Stimulated activated CD4-positive, alpha-beta T cell treated with anti-CD3 and anti-CD28 coated beads, Interleukin-2, amount 100 ng/mL, for 24 hours (primary cell): ENCODE measurements at places on chromosomes 5 and 9.

- no peak for DNase-seq
These were observed 393.9 kb upstream of the RIOK2 start for GRCh38 chr5:97576956-97577355.

GRCh38 chr5:67350185-67350584 lies 153.6 kb upstream of the CD180 start:
- no peak for DNase-seq

DNA sequence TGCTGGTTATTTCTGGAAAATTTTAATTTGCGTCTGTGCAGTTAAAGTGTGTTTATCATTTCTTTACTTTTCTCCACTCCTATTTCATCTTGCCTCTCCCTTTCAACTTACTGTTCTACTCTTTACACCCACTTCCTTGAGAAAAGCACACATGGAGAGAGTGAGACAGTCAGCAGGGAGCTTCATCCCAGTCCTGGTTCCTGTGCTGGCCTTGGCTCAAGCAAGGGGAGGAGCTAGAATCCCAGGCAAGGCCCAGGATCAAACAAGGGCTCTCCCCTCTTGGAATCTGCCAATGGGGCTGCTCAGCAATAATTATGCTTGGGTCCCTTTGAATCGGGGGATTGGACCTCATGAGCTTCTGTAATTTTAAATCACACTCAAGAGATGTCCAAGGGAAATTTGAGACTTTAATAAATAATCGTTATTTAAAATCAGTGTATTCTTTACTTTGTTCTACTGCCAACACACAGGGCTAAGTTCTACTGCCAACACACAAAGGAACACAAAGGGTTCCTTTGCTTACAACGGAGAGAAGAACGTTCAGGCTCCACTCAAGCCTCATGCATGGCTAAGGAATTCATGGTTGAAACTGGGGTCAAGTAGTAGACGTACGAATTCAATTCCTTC lies 439.3 kb upstream of the DAB2 start:
- no peak for DNase-seq

DNA sequence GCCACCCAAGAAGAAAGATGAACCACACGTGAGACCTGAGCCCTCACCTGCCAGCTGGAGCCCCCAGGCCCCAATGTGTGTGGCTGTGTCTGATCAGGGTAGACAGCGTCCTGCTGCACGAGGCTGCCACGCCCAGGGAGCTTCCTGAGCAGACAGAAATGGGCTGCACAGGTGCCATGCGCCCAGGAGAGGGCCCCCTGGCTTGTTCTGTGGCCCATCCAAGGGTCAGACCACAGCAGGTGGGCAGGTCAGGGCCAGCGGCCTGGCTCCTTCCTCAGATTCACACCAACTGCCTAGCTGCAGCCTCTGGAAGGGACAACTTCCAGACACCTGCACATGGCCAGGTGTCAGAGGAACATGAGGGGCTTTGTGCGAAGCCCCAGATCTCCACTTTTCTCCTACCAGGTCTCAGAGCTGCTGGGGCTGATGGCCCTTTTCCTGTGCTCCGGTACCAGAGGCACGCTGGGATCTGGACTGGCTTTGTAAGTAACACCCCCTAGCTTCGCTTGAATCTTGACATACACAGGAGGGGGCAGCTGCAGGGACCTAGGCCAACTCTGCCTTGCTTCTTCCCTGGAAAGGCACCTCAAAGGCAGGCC lies 10.8 kb downstream of the SARDH start:
- no peak for DNase-seq

GRCh38 chr5:994821-995220 lies 13.8 kb upstream of the NKD2 start:
- no peak for DNase-seq

DNA sequence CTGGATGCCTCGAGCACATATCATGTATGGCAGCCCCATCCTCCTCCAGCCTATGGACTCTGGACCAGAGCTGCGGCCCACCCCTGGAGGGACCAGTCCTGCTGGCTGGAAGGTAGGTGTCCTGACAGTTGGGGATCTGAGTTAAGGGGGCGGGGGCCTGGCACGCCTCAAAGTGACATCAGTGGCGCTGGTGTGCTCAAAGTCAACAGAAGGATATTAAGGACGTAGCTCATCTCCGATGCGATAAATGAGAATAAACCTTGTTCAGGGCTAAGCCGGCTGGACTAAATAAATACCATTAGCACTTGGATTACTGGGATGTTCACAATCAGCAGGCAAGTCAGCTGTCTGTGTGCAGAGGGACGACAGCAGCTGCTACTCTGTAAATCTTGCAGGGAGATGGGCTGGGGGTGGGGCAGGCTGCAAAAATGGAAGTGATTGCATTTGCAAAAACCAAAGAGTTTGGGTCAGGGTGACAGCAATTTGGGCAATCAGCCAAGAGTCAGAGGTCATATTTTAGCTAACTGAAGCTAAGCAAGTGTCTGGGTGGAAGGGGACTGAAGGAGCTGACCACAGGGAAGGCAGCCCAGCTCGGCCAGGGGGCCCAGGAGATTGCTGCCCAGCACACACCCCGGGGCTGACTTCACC lies 80.0 kb upstream of the LRRTM2 start:
- DNase-seq = no peak

DNA sequence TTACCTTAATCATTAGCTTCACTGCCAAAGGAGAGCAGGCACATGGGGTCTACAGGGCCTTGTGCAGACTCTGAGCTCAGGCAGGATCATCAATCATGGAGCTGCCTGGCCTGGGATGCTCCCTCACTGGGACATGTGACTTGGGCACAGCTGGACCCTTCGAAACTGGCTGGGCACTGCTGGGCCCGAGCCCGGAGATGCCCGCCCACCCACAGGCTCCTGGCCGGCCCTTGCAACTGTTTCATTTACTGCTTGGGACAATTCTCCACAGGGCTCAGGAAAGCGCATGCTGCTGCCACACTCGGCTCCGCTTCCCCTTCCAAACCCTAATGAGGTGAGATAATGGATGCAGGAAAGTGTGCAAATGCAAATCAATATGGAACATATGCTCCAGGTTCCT lies 387.5 kb downstream of the TRIM36 start:
- DNase-seq = no peak

- peak; percentile 65 for DNase-seq
These were observed 46.6 kb downstream of the CYFIP2 start for GRCh38 chr5:157312492-157312891.

GRCh38 chr9:6197330-6197729 lies 18.3 kb upstream of the IL33 start:
- no peak for DNase-seq

DNA sequence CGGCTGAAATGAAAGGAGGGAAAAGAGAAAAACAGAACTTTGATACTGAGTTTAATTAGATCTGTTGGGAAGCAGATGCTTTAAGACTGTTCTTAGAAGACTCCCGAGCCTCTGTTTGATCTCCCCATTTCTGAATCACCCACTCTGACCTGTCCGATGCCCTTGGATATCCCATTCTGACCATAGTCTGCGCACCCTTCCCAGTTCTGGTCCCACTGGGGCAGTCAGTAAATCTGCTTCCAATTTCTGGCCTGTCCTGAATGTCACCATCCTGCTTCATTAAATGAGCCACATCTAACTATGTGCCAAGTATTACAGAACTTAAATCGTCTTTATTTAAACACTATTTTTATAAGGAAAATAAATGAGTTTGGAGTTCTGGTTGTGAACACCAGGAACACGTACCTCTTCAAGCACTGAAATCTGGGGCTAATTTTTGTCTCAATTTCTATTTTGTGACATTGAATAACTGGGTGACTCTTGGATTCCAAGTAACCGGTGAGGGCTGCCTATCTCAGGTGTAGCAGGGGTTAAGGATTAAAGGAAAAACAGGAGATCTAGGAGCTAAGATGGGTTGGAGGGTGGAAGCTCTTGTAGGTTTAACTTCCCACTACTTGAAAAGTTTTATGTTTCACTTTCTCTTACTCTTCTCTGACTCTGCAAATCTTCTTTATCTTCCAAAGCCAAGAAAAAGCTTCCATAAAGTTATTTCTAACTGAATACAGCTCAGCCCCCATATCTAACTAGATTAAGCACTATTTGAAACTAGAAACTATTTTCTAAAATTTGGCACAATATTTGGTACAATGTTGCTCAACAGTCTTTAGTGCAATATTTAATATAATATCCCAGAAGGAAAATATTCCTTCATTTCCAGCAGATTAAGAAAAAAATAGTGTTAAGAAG lies 40.1 kb downstream of the ALDH1A1 start:
- no peak for DNase-seq

DNA sequence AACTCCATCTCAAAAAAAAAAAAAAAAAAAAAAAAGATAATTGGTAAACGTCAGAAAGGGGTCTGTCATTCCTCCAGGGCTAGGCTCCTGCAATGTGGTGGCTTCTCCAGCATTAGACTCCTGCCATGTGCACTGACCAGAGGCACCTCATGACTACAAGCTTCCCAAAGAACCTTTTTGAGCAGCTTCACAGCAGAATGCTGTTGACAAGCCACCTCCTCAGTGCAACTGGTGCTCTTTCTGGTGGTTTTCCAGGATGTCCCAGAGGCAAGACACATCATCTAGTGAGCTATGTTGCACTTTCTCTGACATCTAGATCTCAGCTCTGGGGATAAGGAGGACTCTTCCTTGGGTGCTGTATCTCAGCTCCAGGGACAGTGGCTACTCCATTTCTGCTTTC lies 11.6 kb downstream of the RPL37 start:
- DNase-seq = no peak

GRCh38 chr5:174167080-174167910 lies 121.8 kb downstream of the NSG2 start:
- DNase-seq = no peak

DNA sequence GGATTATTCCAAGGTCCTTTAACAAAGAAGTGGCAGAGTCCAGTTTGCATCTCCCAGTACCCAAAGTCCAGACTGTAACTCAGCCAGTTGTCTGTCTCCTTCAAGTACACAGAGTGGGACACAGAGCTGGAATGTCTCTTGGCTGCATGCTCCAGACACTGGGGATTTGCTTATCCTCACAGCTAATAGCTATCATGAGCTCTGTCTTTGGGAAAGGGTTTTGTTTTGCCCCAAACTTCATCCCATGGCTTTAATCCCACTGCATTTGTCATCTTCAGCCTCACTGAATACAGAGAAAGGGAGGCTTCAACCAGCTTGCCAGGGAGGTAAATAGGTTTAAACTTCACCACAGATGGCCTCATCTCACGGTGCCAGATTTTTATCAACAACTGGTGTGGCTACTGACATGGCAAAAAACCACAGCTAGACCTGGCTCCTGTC lies 412.2 kb upstream of the SLC24A2 start:
- DNase-seq = no peak

DNA sequence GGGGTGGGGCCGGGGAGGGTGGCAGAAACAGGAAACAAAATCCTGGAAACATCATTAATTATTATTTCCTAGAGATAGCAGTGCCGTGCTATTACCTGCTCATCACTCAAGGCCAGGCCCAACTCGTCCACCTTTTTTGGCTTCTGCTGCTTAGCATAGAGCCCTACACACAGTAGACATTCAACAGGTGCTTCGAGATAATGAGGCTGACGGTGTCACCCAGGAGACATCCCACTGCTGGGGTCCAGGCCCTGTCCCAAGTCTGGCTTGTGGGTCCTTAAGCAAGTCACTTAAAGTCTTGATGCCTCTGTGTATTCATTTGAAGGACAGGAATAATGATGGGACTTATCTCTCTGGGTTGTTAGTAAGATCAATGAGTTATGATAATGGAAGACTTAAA lies 506.6 kb downstream of the BNC2 start:
- DNase-seq = no peak

DNA sequence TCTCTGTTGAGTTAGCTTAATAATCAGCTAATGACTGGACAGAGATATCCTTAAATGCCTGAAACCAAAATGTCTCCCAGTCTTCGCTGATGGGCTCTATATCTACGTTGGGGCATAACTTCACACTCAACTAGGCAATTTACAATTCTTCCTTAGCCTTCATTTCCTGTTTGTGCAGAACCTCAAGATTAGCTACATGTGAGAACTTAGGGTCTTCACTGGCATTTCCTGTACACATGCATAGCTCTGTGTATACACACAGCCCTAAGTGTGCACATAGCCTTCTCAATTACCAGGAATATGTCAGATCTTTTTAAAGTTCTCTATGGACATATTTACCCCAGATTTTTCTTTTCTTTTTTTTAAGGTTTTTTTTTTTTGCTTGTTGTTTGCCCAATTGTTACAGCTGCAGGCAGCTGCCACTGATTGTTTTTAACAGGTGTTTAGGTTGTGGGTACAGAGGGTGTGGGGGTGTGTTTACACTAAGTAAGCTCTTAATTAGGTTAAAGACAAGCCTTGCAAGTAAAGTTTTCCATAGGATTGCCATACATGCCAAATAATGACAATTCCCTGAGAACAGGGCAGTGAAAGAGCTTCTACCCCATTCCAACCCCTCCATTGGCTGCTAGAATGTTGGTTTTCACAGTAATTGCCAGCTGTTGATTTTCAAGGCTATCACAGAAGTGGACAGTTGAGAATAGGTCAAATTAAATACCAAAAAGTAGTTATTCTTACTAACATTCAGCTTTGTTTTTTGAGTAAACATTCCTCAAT lies 441.0 kb downstream of the TLE4 start:
- DNase-seq = no peak

DNA sequence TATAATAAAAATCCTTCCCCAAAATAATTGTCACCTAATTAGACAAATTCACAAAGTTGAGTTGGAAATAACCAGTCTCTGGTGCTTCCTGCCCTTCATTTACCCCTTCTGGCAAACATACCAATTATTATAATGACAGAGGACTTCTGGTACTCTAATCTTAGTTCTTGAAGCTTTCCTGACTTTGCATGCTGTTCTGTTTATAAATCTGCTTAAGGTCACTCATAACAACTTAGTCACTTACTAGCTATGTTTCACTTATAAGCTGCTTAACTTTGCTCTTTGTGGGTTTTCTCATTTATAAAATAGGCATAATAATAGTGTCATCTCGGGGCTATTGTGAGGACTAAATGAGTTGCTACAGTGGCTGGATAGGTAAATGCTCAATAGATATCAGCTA lies 446.5 kb downstream of the EFNA5 start:
- DNase-seq = no peak

- DNase-seq = no peak
These were observed 511.3 kb upstream of the ADAMTS16 start for GRCh38 chr5:4628645-4629385.

DNA sequence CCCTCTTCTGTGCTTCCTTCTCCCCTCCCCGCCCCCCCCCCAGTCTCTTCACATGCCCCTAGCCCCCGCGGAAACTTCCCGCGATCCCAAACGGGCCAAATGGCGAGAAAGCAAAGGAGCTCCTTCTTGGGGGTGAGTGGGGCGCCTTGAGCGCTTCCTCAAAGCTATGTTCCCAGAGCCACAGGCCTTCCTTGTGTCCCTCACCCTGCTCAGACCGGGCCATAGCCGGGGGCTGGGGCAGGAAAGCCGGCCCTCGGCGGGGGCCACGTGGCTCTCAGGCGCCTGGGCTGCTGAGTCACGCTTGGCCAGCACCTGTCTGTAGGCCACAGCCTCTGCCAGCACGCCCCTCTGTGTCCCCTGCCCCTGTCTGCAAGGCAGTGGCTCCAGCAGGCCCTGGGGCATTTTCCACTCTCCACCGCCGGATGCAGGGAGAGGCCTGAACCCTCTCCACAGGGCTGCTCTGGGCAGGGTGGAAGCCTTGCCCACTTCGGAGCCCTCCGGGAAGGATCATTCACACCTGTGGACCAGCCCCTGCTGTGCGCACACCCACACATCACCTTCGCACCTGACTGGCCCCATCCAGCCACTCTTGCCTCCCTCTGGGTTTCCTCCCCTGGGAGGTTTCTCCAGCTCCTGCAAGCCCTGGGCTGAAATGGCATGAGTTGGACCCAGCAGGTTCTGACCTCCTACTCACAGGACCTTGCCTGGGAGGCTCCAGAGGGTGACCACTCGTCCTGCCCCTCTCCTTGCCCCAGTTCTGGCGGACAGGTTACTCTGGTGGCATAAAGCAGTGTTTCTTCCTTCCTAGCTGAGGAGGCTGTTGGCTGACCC lies 1.2 kb upstream of the SQSTM1 start:
- peak; percentile 46 for DNase-seq
